ENCODE measurements at places on chromosomes 11 and 22.

GRCh38 chr11:95262994-95263765, 32.2 kb upstream of the SESN3 start:
- no peak for DNase-seq

GRCh38 chr11:1230121-1230455, 7.2 kb downstream of the MUC5B start:
- DNase-seq, result no peak

DNA sequence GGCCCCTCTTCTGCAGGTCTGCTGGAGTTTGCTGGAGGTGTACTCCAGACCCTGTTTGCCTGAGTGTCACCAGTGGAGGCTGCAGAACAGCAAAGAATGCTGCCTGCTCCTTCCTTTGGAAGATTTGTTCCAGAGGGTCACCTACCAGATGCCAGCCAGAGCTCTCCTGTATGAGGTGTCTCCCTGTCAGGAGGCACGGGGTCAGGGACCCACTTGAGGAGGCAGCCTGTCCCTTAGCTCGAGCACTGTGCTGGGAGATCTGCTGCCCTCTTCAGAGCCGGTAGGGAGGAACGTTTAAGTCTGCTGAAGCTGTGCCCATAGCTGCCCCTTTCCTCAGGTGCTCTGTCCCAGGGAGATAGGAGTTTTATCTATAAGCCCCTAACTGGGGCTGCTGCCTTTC, 207.9 kb downstream of the FAT3 start:
- DNase-seq, result no peak

- no peak for DNase-seq
These were observed 26.4 kb downstream of the INCENP start for GRCh38 chr11:62149986-62150886.

DNA sequence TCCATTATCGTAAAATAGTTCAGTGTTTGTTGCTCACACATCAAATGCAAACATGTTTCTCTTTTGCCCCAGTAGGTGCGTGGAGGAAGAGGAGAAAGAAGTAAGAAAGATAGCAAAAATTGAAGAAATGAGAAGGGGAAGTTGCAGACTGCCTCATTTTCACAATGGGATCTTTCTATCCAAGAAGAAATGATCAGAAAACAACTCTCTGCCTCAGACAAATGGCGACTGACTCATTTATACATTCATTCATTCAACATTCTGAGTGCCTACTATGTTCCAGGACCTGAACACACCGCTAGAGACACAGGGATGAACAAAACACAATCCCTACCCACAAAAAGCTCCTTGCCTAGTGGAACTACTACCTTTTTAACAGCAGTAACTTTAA, 367 bp downstream of the HPS5 start:
- DNase-seq, result no peak

DNA sequence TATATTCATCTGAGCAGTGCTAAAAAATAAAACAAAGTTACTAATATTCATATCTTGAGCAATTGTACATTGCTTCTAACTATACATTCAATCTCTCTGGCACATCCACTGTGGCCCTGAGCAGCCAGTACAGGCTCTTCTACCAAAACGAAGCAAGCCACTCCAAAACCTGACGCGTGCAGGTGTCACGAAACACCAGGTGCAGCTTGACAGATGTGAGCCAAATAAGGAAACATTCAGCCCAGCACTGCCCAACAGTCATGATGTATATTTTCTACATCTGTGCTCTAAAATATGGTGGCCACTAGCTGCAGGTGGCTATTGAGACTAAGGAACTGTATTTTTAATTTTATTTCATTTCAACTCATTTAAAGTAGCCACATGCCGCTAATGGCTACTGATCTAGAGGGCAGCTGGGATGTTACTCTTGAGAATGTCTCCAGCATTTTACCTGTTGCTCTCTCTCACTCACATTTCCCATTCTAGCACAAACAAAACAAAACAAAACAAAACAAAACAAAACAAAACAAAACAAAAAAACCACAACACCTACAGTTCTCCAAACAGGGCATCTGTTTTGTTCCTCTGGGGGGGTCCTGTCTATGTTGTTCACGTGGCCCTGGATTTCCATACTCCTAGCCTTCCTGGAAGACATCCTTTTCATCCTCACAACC, 77.7 kb downstream of the LARGE1 start:
- DNase-seq, result no peak

GRCh38 chr11:16612566-16613261, 125.7 kb upstream of the C11orf58 start:
- no peak for DNase-seq

- no peak for DNase-seq
These were observed 123.9 kb downstream of the MPPED1 start for GRCh38 chr22:43535741-43536140.

- DNase-seq, result no peak
These were observed 16.4 kb upstream of the ASCC2 start for GRCh38 chr22:29854432-29854831.

DNA sequence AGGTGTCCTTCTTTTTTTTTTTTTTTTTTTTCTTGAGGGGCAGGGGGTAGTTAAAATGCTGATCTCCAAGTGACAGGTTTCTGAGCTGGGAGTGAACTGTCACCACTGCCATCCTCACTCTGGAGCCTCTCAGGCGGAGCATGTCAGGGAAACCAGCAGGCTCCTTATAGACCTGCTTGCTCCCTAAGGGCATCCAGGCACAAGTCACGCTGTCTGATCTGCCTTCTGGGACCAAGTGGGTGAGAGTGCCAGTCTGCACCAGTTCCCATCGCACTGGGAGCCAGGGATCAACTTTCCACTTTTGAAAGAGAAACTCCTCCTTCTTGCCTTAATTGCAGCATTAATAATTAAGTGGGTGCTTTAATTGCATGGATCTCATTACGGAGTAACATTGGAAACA, 537.9 kb upstream of the CADM1 start:
- DNase-seq, result no peak

- DNase-seq, result no peak
These were observed 29.0 kb downstream of the TXN2 start for GRCh38 chr22:36452250-36452977.

GRCh38 chr22:39952347-39952746, 7.8 kb upstream of the TMA7B start:
- no peak for DNase-seq

- no peak for DNase-seq
These were observed 3.0 kb downstream of the CTNND1 start for GRCh38 chr11:57764566-57764965.

DNA sequence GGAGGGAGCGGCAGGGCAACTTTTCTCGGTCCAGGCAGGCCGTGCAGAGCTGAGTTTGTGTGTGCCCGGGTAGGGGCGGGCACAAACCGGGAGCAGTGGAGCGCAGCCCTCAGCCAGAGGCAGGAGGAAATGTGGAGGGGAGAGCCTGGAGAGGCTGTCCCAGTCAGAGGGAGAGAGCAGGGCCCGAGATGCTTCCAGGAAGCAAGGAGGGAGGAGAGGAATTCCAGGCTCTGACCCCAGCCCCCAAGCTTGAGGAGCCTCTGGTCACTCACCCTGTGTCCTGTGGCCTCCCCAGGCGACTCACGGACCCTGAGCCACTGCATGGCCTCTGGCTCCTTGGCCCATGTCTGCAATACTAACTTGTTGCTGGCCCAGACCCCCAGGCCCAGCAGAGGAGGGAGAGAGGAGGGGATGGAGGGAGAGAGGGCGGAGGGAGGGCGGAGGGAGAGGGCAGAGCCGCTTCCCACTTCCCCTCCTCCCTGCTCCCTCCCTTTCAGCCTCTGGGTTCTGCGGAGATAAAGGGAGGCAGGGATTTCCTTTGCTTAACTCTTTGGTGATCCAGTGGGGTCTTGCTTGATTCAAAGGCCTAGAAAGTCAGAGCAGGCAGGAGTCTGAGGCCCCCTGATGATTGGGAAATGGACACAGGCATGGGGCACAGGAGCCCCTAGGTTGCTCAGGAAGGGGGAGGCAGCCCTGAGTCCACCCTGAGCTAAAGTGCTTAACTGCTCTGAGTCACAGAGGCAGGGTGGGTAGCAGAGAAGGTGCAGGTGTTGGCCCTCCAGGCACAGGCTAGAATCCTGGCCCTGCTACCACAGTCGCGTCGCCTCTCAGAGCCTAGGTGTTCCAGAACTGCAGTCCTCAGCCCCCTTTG, at the start of gene C1QTNF6:
C1QTNF6 (minus strand) TSS at position 357 of the 871 bp plus-strand sequence; CDS start at position 323, 34 bp downstream.
- no peak for DNase-seq

GRCh38 chr11:133953547-133953946, 3.2 kb downstream of the IGSF9B start:
- DNase-seq, result no peak

GRCh38 chr11:65224930-65225278, 36.9 kb upstream of the POLA2 start:
- DNase-seq, result no peak

DNA sequence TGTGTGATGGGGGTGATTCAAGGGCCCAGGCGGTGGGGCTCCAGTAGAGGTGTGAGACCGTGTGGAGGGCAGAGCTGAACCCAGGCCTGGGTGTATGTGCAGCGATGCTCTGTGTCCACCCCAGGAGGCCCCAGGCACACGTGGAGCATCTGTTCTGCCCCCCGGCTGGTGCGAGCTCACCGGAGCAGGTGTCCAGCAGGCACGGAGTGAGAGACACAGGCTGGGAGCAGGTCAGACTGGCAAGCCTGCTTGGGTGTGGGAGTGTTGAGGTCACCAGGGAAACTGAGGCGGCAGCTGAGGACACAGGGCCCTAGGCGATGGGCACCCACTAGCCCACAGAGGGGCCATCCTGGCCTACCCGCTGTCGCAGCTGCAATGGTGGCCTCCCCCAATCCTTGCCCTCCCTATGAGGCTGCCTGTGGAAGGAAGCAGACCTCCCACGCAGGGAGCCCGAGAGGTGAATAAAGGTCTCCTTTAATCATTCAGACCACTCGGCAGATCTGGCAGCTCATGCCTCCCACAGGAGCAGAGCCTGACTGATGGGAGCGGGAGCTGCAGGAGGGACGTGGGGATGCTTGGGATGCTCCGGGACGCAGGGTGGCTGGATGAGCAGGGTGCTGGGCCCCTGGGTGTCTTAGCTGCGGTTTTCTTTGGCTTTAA, 1165.1 kb downstream of the BRD1 start:
- DNase-seq, result no peak

DNA sequence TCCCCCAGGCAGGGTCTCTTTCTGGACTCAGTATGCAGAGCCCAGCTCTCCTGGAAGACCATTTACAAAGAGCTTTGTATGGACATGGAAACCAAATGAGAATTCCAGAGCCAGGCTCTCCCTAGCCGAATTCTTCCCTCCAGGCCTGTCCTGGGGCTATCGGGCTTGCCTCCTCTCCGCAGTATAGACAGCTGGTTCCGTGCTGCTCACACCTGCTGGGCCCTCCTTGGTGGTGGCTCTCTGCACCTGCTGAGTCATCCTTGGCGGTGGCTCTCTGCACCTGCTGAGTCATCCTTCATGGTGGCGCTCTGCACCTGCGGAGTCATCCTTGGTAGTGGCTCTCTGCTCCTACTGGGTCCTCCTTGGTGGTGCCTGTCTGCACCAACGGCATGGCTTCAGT, 743.5 kb downstream of the BRD1 start:
- DNase-seq, result no peak

- DNase-seq, result no peak
These were observed 66.6 kb downstream of the RPL27A start for GRCh38 chr11:8749202-8749601.

DNA sequence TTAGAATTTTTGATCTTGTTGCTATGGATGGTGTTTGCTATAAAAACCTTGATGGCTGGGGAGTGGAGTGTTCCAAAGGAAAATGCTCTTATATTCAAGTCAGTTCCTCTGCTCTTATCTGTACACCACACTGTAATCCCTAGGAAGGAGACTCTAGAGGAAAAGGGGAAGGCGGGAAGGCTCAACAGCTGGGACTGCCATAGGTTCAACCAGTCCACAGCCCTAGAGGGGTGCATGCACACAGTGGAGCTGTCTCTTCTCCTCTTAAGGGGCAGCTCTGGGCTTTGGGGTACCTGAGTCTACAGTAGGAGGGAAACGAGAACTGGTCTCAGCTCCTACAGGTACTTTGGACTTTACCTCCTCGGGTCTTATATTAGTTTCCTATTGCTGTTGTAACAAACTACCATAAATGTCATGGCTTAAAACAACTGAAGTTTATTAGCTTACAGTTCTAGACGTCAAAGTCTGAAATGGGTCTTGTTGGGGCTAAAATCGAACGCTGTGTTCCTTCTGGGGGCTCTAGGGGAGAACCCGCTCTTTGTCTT, 77.2 kb upstream of the ZBED5 start:
- no peak for DNase-seq

DNA sequence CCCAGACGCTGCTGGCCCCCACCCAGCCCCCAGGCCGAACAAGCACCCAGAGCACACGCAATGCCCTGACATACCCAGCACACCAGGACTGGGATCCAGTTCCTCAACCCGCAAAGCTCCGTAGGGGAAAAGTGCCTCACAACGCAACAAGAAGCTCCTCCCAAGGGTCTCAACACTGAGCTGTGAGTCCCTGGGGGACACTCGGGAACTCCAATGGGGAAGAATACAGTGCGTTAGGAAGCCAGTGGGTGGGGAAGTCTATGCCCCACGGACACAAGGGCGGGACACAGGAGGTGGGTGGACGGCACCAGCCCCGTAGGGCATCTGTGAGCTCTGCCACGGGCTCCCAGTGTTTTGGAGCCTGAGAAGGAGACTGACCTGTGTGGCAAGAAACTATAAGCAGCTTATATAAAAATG, 1.6 kb downstream of the DEAF1 start:
- no peak for DNase-seq

DNA sequence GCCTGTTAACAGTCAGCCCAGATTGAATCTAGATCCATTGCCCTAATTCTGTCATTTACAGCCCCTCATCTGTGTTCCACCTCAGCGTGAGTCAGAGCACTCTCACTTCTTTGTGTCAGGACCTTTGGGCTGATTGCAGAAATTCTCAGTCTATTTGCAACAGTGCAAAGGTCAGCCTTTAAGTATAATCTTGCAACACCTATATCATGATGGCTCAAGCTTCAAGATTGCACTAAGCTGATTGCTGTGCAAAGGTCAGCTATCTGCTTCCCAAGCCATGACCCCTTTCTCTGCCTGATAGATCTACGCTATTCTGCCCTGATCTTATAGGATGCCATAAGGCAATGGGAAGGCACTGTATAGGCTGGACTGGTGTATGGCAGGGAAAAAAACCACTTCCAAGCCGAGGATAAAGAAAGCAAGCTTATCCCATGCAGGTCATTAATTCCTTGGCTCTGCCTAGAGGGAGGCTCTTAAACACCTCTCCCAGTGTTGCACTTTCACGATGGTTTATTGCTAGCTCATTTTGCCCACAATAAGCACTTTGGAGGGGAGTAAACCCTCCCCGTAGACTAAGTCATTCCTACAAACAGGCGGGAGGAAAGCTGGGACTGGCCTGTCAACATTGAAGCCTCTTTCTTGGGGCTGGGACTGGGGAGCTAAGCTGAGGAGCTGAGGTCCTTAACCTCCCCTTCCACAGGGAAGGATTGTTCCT, 100.6 kb downstream of the RRAS2 start:
- no peak for DNase-seq

Measured in stimulated activated CD8-positive, alpha-beta memory T cell treated with anti-CD3 and anti-CD28 coated beads, Interleukin-7, amount 100 ng/mL, for 24 hours (primary cell).